ENCODE measurements at places on chromosomes 1 and 21. TPM values are rescaled to one million over a fixed set of nuclear protein-coding genes. Genes with fewer than 3 reads are reported as not detected.

DNA sequence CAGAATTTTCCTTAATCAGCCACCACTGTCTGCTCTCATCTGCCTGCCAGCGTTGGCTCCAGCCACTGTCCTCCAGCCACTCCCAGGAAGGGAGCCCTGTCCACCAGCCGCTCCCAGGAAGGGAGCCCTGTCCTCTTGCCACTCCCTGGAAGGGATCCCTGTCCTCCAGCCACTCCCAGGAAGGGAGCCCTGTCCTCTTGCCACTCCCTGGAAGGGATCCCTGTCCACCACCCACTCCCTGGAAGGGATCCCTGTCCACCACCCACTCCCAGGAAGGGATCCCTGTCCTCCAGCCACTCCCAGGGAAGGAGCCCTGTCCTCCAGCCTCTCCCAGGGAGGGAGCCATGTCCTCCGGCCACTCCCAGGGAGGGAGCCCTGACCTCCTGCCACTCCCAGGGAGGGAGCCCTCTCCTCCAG, 726.5 kb downstream of the PTPRU start:
- no peak overlapping the region for H3K27ac ChIP-seq
- no peaks in the 10 kb centered on the region for H3K4me1 ChIP-seq
- no peak for DNase-seq
- H3K27me3 ChIP-seq: no peaks in the 10 kb centered on the region
- H3K4me3 ChIP-seq: no peak overlapping the region

- no peaks in the 10 kb centered on the region for H3K4me1 ChIP-seq
- H3K4me3 ChIP-seq: no peak overlapping the region
- no peaks in the 10 kb centered on the region for H3K27me3 ChIP-seq
- DNase-seq: no peak
- no peak overlapping the region for H3K27ac ChIP-seq
These were observed 107.4 kb downstream of the TBX19 start for GRCh38 chr1:168387781-168388760.

- H3K4me3 ChIP-seq: no peak overlapping the region
- no peaks in the 10 kb centered on the region for H3K27me3 ChIP-seq
- no peaks in the 10 kb centered on the region for H3K36me3 ChIP-seq
- H3K27ac ChIP-seq: no peak overlapping the region
These were observed 250.8 kb downstream of the KCNJ6 start for GRCh38 chr21:37665230-37666024.

- DNase-seq: no peak
- H3K4me3 ChIP-seq: no peak overlapping the region
- H3K4me1 ChIP-seq: peaks cover 34% of the 10 kb centered on the region
- H3K27ac ChIP-seq: peak overlapping the region; percentile 74
- no peaks in the 10 kb centered on the region for H3K27me3 ChIP-seq
- H3K36me3 ChIP-seq: no peaks in the 10 kb centered on the region
These were observed 9.5 kb downstream of the EYA3 start for GRCh38 chr1:28078680-28079626.

DNA sequence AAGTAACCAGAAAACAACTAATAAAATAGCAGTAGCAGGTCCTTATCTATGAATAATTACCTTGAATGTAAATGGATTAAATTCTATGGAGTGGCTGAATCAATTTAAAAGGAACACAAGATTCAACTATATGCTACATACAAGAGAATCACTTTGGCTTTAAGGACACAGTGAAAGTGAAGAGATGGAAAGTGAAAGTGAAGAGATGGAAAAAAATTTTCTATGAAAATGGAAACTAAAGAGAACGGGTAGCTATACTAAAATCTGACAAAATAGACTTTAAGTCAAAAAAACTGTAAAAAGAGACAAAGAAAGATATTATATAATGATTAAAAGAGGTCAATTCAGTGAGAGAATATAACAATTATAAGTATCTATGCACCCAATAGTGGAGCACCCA, 54.7 kb downstream of the C1orf185 start:
- no peak overlapping the region for H3K4me3 ChIP-seq
- no peak overlapping the region for H3K27ac ChIP-seq
- no peaks in the 10 kb centered on the region for H3K36me3 ChIP-seq

GRCh38 chr1:181062836-181063428, 25.6 kb upstream of the IER5 start:
- H3K27ac ChIP-seq: no peak overlapping the region
- DNase-seq: no peak
- no peaks in the 10 kb centered on the region for H3K4me1 ChIP-seq
- H3K27me3 ChIP-seq: no peaks in the 10 kb centered on the region
- no peaks in the 10 kb centered on the region for H3K36me3 ChIP-seq
- H3K4me3 ChIP-seq: no peak overlapping the region

DNA sequence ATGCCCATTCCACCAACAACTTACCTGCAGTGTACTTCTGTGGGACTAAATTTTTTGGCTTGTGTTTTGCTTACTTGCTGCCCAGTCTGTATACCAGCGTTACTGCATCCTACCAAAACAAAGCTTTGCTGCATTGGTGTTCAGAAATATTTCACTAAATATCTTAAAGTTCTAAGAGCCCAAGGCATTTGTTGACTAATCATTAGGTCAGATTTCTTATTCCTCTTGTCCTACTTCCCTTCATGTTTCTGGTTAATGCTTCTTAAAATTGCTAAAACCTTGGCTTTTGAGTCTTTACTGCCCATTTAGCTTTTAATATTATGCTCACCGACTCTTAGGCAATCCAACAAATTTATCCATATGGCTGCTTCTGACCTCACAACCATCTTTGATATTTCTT, 161.8 kb downstream of the DPYD start:
- no peaks in the 10 kb centered on the region for H3K36me3 ChIP-seq
- peaks cover 4% of the 10 kb centered on the region for H3K4me1 ChIP-seq
- no peak for DNase-seq
- no peaks in the 10 kb centered on the region for H3K27me3 ChIP-seq
- no peak overlapping the region for H3K4me3 ChIP-seq
- no peak overlapping the region for H3K27ac ChIP-seq

GRCh38 chr1:32204943-32205361, 519 bp upstream of the IQCC start:
- peaks cover 22% of the 10 kb centered on the region for H3K4me1 ChIP-seq
- H3K27ac ChIP-seq: peak overlapping the region; percentile 5
- no peaks in the 10 kb centered on the region for H3K27me3 ChIP-seq
- DNase-seq: no peak

DNA sequence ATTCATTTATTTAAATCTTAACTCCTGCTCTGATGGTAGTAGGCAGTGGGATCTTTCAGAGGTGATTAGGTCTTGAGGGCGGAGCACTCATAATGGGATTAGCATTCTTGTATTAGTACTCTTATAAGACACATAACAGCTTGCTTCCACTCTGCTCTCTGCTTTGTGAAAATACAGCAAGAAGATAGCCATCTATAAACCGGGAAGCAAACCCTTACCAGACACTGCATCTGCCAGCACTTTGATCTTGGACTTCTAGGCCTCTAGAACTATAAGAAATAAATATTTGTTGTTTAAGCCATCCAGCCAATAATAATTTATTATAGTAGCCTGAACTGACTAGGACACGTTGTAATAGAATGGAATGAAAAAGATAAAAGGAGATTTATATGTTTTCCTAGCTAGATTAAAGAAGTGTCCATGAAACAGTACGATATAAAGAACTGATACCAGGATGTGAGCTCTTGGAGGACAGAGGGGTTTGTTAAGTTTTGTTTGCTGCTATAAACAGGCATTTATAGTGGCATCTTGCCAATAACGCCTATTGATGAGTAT, 869.9 kb downstream of the MRPL39 start:
- no peak overlapping the region for H3K27ac ChIP-seq
- H3K4me3 ChIP-seq: no peak overlapping the region
- no peaks in the 10 kb centered on the region for H3K36me3 ChIP-seq
- H3K27me3 ChIP-seq: no peaks in the 10 kb centered on the region
- H3K4me1 ChIP-seq: no peaks in the 10 kb centered on the region

The DSCAM gene
- not detected for total RNA-seq

The REN gene
- total RNA-seq: not detected

The VWA5B1 gene
- 0.45 TPM for total RNA-seq

The SYCP1 gene
- total RNA-seq: not detected

The RGS4 gene
- total RNA-seq: 1.8 TPM

The RNU1-3 gene
- under 0.01 TPM for total RNA-seq

The PRR9 gene
- total RNA-seq: not detected

Data from thyroid gland (tissue), 4 donors.